Activated CD4-positive, CD25-positive, alpha-beta regulatory T cell (primary cell): ENCODE measurements at places on chromosomes 6 and 20.
A peak's percentile ranks its signal among the peaks of the same experiment; 100 is the strongest.

GRCh38 chr20:40682104-40682981 is 6.7 kb downstream of the MAFB start:
- DNase-seq: no peak

DNA sequence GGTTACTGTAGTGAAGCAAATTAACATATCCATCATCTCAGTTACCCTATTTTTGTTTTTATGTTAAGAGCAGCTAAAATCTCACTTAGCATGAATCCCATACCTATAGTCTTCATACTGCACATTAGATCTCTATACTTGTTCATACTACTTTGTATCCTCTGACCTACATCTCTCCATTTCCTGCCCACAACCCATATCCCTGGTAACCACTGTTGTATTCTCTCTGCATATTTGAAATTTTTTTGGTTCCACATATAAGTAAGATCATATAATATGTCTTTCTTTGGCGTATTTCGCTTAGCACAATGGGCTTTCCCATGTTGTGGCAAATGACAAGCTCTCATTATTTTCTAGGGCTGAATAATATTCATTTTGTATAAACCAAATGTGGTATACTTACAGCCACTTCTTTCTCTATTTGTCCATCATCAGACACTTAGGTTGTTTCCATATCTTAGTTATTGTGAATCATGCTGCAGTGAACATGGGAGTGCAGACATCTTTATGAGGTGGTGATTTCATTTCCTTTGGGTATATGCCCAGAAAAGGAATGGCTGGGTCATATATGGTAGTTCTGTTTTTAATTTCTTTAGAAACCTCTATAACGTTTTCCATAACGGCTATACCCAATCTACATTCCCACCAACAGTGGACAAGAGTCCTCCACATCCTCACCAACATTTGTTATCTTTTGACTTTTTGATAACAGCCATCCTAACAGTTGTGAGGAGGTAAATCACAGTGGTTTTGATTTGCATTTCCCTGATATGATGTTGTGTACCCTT is 39.8 kb downstream of the BACH2 start:
- no peak for DNase-seq

DNA sequence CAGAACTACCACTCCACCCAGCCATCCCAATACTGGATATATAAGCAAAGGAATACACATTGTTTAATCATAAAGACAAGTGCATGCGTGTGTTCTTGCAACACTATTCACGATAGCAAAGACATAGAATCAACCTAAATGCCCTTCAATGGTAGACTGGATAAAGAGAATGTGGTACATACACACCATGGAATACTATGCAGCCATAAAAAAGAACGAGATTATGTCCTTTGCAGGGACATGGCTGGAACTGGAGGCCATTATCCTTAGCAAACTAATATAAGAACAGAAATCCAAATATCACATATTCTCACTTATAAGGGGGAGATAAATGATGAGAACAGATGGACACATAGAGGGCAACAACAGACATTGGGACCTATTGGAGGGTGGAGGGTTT is 156.6 kb downstream of the LRRC1 start:
- DNase-seq: no peak

- no peak for DNase-seq
These were observed 62.3 kb downstream of the TRAM2 start for GRCh38 chr6:52514514-52514913.

GRCh38 chr6:37062424-37062823 is 57.0 kb downstream of the FGD2 start:
- no peak for DNase-seq

DNA sequence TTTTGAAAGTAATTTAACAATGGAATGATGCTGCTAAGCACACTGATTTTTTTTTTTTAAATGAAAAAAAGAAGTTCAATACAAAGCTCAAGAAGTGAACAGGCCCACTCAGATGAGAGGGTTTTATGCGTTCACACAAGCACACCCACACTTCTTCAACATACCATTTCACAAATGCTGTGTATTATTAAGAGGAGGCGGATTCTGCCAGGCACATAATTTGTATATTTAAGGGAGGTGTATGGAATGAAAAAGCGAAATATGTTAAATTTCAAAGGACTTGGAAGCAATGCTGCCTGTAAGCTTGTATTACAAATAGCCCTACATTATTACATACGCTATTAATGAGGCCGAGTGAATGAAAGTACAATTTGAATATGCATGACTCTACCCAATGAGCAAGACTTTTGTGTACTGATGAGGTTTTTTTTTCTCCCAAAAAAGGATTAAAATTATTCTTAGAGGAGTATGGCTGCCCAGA is 123.9 kb downstream of the INSM1 start:
- no peak for DNase-seq

DNA sequence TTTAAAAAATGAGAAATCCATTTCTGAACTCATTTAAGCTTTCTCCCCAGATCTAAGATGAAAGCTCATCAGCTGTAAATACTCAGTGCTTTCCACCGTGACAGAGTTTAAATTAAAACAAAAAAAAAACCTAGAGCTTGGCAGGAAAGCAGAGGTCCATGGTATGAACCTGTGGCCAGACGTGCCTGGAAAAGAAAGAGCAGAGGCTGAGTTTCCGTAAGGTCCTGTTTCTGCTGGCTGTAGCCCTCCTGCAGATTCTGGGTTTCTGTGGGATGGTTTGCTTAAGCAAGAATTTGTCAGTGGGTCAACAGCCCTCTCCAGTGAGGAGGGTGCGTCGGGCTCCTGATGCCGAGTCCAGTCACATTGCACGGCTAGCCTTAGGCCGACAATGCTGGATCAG is 383.2 kb downstream of the SAMD5 start:
- no peak for DNase-seq

DNA sequence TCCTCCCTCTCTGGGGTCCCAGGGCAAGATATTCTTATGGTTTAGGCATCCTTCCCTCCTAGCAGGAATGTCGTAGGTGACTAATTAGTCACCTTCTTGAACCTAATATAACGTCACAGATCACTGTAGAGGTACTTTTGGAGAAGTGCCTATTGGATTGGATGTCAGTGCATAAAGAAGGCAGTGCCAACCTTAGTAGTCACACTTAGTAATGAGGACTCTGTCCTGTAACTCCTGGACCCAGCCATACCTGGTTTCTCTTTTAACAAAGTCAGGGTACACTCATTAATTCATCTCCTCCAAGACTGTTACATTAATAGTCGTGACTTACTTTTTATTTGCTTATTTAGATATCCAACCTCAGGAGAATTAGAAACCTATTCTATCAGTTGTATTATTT is 20.0 kb downstream of the VTA1 start:
- DNase-seq: no peak

GRCh38 chr6:35197196-35197595 is 16.6 kb upstream of the SCUBE3 start:
- no peak for DNase-seq

DNA sequence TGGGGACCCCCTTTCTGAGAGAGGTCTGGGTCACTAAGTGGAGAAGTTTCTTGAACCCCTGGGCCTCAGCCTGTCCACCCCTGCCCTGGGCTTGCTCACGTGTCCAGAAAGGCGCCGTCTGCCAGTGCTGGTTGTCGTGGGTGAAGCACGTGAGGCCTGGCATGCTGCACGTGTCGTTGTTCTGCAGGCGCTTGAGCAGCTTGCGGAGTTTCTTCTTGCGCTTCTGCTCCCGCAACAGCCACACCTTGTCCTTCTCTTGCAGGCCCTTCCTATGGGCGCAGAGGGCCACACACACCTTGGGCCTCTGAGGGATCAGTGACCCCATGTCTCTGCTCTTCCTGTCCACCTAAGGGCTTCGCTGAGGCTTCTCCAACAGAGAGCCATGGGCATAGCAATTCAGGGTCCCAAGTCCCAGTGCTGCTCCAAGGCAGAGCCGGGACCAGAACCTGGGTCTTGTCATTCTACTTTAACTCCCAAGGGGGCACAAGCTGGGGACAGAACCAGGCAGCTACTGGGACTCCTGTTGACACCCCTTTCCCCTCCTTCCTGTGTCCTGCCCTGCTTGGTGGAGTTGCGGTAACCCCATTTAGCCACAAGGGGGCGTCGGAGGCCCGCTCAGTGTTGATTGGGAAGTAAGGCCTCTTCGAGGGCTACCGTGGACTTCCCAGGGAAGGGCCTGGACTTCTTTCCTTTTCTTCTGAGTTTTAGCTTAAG is 121.8 kb downstream of the SULF2 start:
- DNase-seq: peak; percentile 58

DNA sequence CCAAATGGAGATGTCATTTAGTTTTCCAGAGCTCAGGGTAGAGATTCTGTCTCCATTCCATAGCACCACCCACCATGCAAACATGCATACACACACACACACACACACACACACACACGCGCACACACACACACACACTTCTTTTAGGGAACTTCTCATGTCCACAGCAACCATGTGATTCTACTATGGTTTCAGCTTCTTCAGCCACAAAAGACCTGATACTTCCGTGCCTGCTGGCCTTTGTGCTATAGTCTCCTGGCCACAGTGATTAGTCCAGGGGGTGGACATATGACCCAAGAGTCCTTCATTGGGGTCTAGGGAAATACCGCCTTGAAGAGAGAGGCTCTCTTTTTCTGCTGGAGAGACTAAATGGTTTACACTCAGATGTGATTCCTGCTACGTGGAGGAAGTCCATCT is 53.5 kb downstream of the CARMIL1 start:
- no peak for DNase-seq

DNA sequence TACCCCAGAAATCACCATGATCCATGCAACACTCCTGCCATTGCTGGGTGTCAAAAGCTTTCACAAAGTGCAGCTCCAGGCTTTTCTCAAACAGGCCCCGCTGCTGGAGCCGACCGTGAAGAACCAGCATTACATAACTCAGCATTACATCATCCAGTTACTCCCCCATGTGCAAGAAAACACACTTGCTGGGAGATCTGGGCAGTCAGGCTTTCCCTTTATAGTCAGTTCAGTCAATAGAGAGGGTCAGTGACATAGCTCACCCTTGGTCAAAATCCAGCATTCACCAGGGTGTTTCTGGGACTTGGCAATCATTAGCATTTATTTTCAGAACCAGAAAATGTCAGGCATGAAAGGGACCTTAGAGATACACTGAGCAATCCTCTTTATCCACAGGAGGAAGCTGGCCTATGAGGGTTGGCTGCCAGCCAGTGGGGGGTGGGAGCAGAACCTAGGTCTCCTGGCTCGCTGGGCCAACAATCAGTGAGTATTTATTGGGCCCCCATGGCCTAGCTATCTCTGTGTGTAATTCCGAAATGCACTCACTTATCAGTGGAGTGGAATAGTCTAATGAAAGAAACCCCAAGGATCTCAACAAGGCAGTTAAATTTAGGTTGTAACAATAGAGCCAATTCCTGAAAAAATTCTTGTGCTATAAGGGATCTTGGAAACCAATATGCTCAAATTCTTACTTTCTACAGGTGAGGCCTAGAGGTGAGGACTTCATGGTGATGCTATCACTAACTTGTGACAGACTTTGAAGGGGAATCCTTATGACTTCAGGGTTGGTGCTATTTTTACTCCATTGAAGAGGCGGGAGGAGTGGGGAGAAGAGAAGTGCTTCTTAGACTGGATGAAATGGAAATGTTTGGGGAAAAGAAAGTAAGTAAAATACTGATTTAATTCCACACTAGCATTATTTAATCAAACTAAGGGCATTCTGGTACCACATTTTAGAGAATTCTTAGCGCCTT is 54.6 kb downstream of the LYRM4 start:
- DNase-seq: no peak

DNA sequence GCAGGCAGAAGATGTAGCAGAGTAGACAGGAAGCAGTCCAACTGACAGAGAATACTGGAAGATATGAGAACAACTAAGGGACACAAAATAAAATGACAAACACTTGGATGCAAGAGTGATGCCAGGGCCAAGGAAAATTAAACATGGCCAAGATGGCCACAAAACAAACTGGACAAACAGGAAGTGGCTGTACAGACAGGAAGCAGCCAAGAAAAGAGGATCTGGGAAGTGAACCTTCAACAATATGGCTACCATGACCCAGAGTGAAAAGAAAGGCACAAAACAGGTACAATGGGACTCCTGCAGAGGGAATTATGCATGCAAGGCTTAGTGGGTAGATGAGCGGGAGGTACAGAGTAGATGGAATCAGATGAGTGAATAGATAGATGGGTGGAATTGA is 29.1 kb downstream of the HLA-DPB1 start:
- DNase-seq: no peak

DNA sequence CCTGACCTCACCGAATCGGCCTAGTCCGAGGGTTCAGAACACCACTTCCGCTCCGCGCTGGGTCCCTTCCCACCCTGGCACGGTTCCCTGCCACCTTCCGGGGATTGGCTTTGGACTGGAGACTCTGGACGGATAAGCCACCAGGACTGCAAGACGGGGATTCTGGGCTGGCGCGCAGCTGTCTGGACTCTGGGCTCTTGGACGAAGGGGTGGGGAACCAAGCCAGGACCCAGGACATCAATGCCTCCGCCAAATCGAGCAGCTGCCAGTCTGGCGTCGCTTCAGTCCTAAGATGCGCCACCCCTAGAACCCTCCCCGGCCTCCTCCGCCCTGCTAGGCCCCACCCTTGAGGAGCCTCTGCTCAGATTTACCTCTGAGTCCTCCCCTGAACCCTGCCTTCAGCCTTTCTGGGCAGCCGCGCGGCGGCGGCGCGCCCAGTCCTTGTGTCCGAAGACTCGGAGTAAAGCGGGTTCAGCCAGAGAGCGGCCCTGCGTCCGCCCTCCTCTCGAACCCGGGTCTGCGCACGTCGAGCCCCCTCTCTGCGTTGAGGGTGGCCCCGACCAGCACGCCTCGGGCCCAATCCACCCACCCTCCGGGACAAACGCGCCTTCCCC is 1.2 kb downstream of the KCNK17 start:
- DNase-seq: no peak

DNA sequence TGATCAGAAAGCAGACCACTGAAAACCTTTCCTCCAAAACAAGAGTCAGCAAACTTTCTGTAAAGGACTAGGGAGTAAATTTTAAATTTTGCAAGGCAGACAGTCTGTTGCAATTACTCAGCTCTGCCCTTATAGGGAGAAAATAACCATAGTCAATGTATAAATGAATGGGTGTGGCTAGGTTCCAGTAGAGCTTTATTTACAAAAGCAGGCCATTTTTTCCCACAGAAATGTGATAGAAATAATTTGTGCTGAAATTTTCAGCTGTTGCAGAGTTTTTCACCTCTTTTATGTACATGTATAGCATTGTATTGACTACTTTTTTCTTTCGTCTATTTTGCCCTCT is 7.7 kb downstream of the AMD1 start:
- DNase-seq: no peak

DNA sequence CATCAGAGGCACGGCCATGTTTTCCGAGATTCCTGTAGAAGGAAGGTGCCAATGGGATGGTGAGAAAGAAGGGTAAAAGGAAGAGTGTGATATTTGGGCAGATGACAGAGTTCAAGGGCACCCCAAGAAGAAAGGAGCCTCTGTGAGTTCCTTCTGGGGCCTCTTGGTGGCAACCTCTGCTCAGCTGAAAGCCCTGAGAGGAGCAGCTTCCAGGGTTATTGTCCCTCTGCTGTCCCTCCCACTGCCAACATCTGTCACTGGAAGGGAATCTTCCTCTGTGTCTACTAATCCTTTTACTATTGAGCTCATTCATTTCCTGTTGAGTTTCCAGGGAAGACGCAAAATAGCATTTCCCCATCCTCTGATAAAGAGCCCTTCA is 40.0 kb upstream of the KCNK16 start:
- DNase-seq: no peak

- no peak for DNase-seq
These were observed 14.0 kb downstream of the RREB1 start for GRCh38 chr6:7121700-7122241.

GRCh38 chr6:168416531-168416930 is 24.5 kb upstream of the SMOC2 start:
- no peak for DNase-seq
